HCT116 (cell line): ENCODE measurements at places on chromosomes 1 and 21. TPM values are rescaled to one million over a fixed set of nuclear protein-coding genes. Genes with fewer than 3 reads are reported as not detected.
A peak's percentile ranks its signal among the peaks of the same experiment; 100 is the strongest.

DNA sequence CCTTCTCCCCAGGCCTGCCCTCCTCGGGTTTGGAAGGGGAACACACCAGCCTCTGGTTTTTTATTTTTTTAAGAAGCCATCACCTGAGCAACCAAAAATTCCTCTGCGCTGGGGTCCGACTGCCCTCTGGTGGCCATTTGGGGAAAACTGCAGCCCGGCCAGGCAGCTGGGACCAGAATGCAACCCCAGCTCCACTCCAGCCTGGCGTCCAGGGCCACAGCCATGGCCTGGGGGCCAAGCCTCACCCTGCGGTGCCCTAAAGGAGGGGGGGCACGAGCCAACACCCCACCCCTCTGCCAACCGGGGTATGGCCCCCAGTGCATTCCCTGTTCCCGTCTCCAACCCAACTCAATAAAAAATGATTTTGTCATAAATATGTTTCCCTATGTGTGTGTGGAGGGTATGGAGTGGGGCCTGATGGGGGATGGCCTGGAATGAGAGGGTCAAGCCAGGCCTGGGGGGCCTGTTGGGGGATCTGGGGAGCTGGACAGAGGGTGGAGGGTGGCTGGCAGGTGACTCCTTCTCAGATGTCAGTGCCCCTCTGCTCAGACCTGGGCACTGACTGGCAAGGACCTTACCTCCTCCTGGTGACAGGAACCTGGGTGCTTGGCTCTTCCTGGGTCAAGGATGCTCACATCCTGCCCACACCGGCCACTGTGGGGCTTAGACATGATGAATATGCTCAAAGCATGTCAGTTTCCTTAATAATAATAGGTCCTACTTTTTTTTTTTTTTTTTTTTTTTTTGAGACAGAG, 3.2 kb downstream of the GPR3 start:
- peak; percentile 68 for DNase-seq
- no peaks in the 10 kb centered on the region for H3K27me3 ChIP-seq
- H3K27ac ChIP-seq, result peak overlapping the region; percentile 43; the same call in 1 of the 2 replicates
- no peak overlapping the region for H3K4me3 ChIP-seq

GRCh38 chr21:40512590-40512989, 334.4 kb downstream of the DSCAM start:
- H3K4me1 ChIP-seq, result no peaks in the 10 kb centered on the region
- no peak overlapping the region for H3K27ac ChIP-seq
- no peak for DNase-seq

- no peak overlapping the region for H3K4me3 ChIP-seq
- H3K36me3 ChIP-seq, result no peaks in the 10 kb centered on the region
- no peak for DNase-seq
- H3K4me1 ChIP-seq, result no peaks in the 10 kb centered on the region
- H3K27me3 ChIP-seq, result no peaks in the 10 kb centered on the region
- no peak overlapping the region for H3K27ac ChIP-seq
Measured at GRCh38 chr1:53621144-53621543, 117.8 kb downstream of the GLIS1 start.

GRCh38 chr21:35207322-35207721, 158.2 kb upstream of the RUNX1 start:
- 0 out of 2 replicates have a peak, but pooled peaks cover 3% of the 10 kb centered on the region for H3K4me1 ChIP-seq
- no peak overlapping the region for H3K4me3 ChIP-seq
- H3K36me3 ChIP-seq, result no peaks in the 10 kb centered on the region
- DNase-seq, result no peak
- H3K27ac ChIP-seq, result no peak overlapping the region

DNA sequence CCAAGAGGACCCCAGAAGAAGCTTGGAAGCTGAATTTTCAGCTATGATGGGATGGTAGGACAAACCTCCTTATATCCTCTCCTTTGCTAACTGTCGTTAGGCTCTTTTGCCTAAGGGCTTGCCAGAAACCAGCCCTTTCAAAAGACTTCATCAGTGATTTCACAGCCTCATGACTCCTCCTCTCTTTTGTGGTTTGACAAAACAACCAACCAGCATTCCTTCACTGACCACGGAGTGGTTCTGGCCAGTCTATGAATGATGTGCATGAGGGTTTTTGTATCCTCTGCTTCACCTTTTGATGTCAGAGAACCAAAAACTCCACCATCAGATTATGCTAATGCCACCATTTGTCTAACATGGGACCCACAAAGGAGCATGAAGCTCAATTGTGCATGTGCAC, 116.9 kb upstream of the COA6 start:
- no peak overlapping the region for H3K27ac ChIP-seq
- no peak overlapping the region for H3K4me3 ChIP-seq
- H3K27me3 ChIP-seq, result no peaks in the 10 kb centered on the region
- H3K36me3 ChIP-seq, result no peaks in the 10 kb centered on the region
- peaks cover 18% of the 10 kb centered on the region for H3K4me1 ChIP-seq

The HHIPL2 gene
- 0.27 TPM for total RNA-seq

The NHLH1 gene
- total RNA-seq, result 0.12 TPM

The RIPK4 gene
- total RNA-seq, result 9.9 TPM
